ENCODE measurements at places on chromosomes 2 and 18.

DNA sequence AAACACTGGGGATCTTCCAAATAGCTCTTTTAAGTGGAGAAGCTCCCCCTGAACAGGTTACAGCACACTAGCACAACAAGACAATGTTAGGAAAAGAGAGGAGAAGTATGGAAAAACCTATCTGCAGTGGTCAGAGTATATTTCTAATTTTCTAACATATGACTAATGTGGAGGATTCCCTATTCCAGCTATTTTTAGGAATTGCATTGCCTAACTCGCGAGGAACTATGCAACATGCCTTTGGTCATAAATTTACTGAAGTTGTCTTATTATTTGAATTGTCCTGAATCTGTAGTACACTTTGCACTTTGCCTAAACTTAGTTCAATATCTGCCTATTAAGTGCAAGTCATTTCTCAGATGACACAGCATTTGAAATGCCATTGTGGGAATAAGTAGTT lies 381.4 kb downstream of the CCDC85A start:
- DNase-seq = no peak

GRCh38 chr2:27407798-27408491 lies 1.4 kb downstream of the PPM1G start:
- DNase-seq = no peak

- DNase-seq = no peak
Observed at GRCh38 chr18:41783065-41783818, 171.8 kb upstream of the PIK3C3 start.

DNA sequence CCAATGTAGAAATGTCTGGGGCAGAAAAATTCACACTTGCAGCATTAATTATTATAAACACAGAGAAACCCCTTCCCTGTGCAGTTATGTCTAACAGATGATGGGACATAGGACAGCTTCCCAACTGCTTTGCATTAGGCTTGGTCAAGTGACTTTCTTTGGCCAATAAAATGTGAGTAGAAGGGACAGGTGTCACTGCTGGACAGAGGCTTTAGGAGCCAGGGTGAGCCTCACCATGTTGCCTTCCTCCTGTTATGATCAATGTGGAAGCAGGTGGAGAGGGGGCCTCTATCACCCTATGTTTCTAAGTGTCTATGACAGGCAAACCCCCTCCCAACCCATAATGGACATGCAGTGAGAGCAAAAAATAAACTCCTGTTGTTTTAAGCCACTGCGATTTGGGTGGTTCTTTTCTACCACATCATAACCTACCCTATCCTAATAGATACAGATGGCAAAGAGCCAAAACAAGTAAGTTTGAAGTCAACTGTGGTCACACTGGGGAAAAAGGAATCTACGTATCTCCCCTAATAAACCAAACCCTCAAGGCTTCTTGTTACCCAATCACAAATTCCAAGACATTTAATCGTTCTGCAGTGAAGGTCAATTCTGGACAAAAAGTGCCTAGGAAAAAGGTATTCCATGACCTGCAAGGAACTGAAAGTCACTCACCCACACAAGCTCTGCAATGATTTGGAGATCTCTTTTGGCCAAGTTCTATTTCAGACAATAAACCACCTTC lies 28.6 kb upstream of the POU3F3 start:
- no peak for DNase-seq

DNA sequence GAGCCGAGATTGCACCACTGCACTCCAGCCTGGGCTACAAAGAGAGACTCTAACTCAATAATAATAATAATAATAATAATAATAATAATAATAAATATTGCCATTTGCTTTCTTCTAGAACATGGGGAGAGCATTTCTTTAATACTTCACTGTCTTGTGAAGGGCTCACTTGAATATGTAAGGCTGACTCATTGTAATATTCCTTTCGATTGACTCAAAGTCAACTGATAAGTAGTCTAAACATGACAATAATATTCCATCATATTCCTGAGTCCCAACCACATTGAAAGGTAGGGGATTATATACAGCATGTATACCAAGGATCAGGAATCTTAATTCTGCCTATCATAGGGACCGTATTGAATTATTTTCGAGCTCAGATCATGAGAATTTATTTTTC lies 949.2 kb downstream of the DSC3 start:
- DNase-seq = no peak

GRCh38 chr2:195121341-195121740 lies 535.7 kb upstream of the SLC39A10 start:
- DNase-seq = no peak

GRCh38 chr2:8729939-8730338 lies 48.1 kb downstream of the ID2 start:
- DNase-seq = no peak

DNA sequence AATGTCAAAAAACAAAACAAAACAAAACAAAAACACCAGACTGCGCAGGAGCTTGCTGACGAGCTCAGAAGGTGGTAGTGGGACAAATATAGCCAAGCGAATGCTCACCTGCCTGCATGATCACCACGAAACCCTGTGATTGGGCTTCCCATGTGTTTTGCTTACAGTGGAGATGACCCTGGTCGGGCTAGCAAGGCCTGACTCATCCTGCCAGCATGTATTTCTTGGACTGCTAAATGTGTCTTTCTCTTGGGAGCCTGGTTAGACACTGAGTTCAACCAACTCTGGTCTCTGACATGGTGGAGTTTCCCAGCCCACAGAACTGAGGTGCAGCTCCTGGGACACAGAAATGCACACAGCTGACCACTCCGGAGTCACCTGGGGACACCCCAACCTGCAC lies 30.7 kb upstream of the DUSP2 start:
- DNase-seq = no peak

DNA sequence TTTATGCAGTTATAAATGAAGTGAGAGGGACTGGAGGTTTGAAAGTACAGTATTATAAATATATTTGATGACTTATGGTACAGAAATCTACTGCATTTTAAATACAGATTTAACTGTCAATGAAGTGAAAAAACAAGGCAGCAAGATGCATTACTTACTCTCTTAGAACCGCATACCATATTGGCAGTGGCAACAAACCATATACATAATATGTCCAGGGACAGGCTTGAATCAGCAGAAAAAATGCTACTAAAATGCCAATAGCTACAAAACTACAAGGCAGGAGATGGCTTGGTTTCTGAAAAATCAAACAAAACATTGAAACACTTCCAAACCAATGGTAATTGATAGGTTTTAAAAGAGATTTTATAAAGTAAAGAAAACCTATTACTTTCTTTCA lies 77.2 kb downstream of the PIGN start:
- DNase-seq = no peak

DNA sequence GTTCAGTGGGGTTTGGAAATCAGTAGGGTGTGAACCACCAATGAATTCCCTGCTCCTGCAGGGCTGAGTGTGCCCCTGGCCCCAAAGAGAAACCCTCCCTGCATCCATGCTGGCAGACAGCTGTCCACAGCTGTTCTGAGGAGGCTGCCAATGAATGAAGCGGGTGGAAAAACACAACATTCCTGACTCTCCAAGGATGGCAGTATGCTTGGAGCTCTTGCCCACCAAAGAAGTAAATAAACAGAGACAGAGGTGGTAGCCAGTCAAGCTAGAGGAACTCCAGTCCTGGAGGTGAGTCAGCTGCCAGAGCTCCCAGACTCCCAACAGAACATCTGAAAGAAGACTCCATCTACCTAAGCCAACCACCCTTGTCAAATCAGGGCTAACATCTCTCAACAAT lies 6.2 kb downstream of the ZBTB7C start:
- DNase-seq = no peak

- no peak for DNase-seq
Observed at GRCh38 chr2:172376505-172377125, 50.8 kb upstream of the ITGA6 start.

DNA sequence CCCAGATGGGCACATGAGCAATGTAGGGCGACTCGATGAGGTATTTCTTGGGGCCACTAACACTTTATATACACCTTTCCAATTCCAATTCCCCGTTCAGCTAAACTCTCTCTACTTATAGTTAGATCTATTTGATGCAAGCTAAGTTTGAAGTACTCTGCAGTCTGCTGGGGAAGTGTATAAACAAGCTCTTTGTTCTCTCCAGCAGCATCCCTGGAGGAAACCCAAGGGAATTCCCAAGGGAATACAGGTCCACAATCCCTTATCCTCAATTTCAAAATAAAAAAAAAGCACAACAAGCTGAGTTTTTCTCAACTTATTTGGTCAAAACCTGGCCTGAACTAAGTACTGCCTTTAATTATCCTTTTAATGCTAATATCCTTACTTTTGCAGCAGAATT lies 433.3 kb downstream of the NBAS start:
- DNase-seq = no peak

- no peak for DNase-seq
Observed at GRCh38 chr2:175372704-175373701, 191.5 kb upstream of the ATP5MC3 start.

- DNase-seq = no peak
Observed at GRCh38 chr2:98734823-98735260, 3.9 kb upstream of the MGAT4A start.

DNA sequence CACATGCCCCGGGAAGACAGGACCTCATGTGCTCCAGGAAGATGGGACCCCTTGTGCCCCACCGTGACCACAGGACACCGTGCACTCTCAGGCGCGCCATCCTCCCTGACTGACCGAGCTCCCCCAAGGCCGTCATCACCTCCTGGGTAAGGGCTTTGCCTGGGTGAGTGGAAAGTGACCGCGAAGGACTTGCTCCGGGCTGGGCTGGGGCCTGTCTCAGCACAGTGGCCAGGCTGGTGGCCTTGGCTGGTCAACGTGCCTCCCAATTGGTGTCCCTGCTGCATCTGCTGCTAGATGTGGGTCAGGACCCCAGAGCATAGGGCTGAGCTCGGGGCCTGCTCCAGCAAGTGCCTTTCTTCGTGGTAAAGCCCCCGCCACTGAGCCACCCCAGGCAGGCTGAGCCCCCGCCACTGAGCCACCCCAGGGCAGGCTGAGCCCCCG lies 69.7 kb upstream of the CTDP1 start:
- no peak for DNase-seq

DNA sequence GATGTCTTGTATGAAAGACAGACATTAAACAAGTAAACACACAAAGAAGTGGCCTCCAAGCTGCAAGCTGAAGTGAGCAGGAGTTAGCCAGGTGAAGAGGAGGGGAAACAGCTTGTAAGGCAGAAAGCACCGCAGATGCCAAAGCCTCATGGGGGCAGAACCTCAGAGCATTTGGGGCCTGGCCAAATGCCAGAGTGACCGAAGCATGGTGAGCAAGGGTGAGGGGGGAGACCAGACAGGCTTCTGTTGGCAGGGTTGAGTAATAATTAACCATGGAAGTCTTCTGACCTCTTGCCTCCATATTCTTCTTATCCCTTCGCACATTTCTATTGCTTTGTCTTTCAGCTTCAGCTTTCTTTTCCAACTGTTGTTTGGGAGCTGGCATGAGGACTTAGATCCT lies 5.6 kb downstream of the QPCT start:
- no peak for DNase-seq

- no peak for DNase-seq
Observed at GRCh38 chr2:88903749-88904353, 212.4 kb downstream of the RPIA start.
